ENCODE measurements at places on chromosomes 11 and 22.

DNA sequence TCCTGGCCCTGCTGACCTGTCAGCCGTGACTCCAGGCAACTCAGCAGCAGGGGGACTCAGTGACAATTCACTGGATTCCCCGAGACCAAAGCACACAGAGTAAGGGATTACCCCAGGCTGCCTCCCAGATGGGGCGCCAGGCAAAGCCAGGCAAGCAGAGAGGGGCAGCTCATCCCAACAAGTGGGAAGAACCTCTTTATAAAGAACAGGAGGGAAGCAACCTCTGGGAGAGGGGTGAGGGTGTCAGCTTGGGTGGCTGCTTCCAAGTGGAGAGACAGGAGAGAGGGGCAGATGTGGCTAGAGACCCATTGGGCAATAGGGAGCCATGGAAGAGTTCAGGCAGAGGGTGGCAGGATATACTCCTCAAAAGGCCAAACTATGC lies 1.2 kb downstream of the SLC22A12 start:
- no peak for DNase-seq

DNA sequence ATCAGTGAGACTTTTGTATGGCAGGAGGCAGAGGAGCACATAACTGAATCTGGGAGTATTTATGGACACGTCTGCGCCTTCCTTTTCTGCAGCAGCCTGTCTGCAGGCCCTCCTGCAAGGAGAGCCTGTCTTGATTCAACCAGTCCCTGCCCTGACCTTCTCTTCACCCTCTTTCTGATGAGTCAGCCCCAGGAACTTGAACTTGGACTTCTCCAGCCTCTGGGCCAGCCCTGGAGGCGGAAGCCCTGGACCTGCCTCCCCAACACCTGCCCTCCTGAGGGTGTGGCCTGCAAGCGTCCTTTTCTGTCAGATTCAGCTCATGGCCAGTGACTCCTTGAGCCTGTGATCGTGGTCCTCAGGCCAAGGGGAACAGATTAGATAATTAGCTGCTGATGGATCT lies 20.0 kb downstream of the DAGLA start:
- DNase-seq: no peak

GRCh38 chr22:36211237-36211861 lies 9.7 kb upstream of the APOL4 start:
- no peak for DNase-seq

DNA sequence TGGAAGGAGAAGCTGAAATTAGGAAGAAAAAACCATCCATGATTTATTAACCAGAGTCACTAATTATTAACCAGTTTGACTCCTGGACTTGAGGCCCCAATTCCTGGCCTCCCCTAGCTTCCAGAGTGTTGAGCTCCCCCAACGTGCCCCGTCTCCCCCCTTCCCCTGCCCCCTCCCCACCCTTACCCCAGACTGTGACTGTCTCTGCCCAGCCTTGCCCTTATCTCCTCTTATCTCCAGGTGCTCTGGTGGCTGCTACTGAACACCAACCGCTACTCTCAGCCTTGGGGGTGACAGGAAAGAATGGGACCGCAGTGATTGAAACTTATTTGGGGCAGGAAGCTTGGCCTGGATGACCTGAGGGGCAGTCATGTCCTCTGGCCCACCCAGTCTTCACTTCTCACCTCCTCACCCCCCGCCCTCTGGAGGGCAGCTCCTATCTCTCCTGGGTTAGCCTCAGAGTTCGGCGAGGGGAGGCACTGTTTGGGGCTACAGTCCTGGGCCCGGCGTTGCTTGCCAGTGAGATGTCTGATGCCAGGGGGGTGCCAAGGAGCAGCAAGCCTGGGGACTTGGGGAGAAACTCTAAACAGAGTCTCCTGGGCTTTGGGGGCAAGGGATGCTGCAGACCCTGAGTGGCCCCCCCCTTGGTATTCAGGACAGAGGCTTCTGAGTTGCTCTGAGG lies 15.5 kb downstream of the NECTIN1 start:
- no peak for DNase-seq

GRCh38 chr22:23180893-23181720 lies 798 bp downstream of the BCR start:
- DNase-seq: peak; percentile 42

DNA sequence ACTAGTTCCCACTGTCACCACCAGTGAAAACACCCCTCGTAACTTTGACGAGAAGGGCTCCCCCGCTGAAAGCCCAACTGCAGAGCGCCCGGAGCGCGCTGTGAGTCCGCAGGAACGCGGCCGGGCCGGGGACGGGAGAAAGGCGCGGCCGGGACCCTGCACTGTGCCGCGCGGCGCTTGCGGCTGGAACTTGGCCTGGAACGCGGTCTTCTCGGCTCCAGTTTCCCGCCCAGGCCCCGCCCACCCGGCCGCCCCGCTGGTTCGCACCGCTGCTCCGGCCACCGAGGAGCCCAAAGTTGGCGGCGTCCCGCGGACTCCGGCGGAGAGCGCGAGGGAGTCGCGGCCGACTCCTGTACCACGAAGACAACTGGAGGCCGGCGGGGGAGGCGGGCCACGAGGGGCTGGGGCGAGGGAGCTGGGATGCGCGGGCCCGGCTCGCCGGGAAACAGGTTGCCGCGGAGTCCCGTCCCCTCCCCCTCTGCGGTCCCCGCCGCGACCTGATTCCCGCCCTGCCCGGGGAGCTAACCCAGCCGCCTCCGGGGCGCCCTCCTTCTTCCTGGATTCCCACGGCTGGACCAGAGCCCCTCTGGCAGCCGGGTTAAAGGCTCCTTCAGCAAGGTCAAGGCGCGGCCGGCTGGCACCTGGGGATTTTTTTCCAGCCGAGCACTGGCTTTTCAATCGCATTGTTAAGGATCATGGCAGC lies 3.4 kb downstream of the TENM4 start:
- peak; percentile 2 for DNase-seq

GRCh38 chr11:10752061-10752460 lies 1.0 kb downstream of the CTR9 start:
- no peak for DNase-seq

DNA sequence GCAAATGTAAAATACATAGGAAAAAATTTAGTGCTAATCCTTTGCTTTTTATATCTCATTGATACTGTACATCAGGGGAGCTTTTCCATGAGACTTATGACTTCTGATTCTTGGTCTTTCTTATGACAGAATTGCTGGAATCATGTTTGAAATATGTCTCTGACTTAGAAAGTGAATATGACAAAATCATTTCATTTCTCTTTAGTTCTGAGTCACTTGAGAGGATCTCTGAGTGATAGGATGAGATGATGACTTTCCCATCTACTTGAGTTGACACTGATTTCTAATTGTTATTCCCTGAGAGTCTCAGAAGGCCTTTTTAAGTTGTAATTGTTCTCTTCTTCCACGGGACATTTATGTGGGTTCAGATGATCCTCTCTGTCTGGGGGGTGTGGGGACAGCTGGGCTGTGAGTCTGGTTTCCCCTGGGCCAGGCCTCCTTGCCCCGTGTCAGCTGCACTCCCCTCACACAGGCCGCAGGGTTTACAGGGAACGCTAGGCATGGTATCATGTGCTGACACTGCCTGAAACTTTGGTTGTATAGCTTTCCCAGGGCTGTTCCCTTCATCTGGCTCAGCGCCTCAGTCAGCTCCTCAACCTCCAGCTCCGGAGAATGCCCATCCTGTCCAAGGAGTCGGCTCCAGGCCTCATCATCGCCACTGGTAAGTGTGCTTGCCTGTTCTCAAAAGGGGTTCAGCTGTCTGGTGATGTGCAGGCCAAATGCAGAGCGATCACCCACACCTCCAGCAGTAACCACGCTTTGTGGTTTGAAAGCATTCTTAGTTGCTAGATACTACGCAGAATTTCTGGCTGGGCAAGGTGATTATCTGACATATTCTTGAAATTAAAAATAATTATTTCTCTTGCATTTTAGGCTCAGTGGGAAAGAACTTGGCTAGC lies 69.5 kb upstream of the SORL1-AS1 start:
- no peak for DNase-seq

- DNase-seq: no peak
These were observed 51.3 kb upstream of the FLI1 start for GRCh38 chr11:128642571-128642970.

GRCh38 chr11:116680349-116681125 lies 92.2 kb downstream of the BUD13 start:
- no peak for DNase-seq

GRCh38 chr22:50734986-50735738 lies 2.8 kb upstream of the ACR start:
- no peak for DNase-seq

DNA sequence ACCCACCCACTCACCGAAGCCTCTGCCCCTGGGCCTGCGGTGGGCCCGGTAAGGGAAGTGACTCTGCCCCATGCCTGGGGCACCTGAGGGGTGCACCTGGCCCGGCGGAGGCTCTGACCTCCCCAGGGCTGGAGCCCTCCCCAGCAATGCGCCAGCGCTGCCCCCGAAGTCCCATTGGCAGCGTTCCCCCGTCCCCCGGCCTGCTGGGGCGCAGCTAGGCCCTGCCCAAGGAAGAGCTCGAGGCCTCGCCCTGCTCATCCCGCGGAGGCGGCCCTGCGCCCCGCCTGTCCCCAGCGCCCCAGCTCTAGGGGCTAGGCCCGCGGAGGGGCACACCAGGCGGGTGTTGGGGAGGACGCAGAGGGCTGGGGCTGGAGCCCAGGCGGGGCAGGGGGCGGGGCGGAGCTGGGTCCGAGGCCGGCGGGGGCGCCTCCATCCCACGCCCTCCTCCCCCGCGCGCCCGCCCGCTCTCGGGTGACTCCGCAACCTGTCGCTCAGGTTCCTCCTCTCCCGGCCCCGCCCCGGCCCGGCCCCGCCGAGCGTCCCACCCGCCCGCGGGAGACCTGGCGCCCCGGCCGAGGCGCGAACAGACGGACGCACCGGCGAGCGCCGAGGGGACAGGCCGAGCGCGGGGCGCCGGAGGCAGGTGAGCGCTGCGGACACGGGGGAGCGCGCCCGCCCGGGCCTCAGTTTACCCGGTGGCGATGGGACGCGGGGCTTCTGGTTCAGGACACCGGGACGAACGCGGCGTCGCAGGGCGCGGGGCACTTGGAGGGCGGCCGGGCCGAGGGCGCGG lies at the start of gene EPS8L2:
EPS8L2 (plus strand) TSS at position 586 of the 793 bp plus-strand sequence. CDS start 3,177 bp downstream, outside the sequence.
- DNase-seq: no peak

DNA sequence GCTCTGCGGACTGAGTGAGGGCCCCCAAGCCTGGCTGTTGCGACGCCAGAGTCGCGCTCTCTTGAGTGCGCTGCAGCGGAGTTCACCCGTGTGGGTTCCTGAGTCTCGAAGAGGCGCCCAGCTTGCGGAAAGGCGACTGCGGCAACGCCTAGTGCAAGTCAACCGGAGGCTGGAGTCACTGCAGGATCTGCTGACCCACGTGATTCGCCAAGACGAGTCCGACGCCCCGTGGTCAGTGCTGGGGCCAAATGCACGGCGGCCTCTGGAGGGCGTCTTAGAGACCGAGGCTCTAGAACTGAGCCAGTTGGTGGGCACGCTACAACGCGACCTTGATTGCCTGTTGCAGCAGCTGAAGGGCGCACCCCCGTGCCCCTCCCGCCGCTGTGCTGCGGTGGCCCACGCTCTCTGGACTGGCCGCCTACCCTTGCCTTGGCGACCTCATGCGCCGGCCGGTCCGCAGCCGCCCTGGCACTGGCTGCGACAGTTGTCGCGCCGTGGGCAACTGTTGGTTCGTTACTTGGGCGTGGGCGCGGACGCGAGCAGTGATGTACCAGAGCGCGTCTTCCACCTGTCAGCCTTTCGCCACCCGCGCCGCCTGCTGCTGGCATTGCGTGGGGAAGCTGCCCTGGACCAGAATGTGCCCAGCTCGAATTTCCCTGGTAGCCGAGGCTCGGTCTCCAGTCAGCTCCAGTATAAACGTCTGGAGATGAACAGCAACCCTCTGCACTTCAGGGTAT lies 32.6 kb downstream of the RRP8 start:
- no peak for DNase-seq

GRCh38 chr22:16866167-16866566 lies 41.0 kb upstream of the XKR3 start:
- DNase-seq: no peak
